ENCODE measurements at places on chromosomes 2 and 18. TPM values are rescaled to one million over a fixed set of nuclear protein-coding genes. Genes with fewer than 3 reads are reported as not detected.

DPP4 gene
- 6.7 TPM for total RNA-seq

CCDC178 gene
- total RNA-seq = not detected

ZNF532 gene
- total RNA-seq = 128 TPM

DNA sequence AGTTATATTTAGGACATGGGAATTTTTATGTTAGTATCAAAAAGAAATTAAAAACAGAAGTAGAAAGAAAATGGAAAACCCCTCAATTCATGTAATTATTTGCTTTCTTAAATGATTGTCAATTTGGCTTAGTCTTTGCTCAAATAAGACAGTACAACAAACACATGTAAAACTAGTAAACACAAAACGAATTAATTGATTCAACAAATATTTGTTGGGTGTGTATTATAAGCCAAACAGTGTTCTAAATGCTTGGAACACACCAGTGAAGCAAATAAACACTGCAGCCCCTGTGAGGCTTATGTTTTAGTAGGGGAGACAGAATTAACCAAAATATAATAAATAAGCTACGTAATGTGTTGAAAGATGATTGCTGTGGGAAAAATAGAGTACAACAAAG, 234.5 kb upstream of the STON1 start:
- no peak for DNase-seq
- no peaks in the 10 kb centered on the region for H3K27me3 ChIP-seq
- H3K4me1 ChIP-seq = no peaks in the 10 kb centered on the region
- no peak overlapping the region for H3K4me3 ChIP-seq

GRCh38 chr2:227860221-227860641, 11.2 kb upstream of the DAW1 start:
- no peaks in the 10 kb centered on the region for H3K36me3 ChIP-seq
- no peaks in the 10 kb centered on the region for H3K27me3 ChIP-seq
- H3K4me3 ChIP-seq = no peak overlapping the region
- H3K4me1 ChIP-seq = peaks cover 17% of the 10 kb centered on the region

GRCh38 chr2:234251326-234252271, 201.1 kb downstream of the SPP2 start:
- H3K4me3 ChIP-seq = peak overlapping the region; percentile 9
- peak overlapping the region; percentile 95 for H3K27ac ChIP-seq
- no peaks in the 10 kb centered on the region for H3K36me3 ChIP-seq
- no peaks in the 10 kb centered on the region for H3K27me3 ChIP-seq
- peaks cover 42% of the 10 kb centered on the region for H3K4me1 ChIP-seq
- DNase-seq = peak; percentile 100

- no peak overlapping the region for H3K4me3 ChIP-seq
- H3K36me3 ChIP-seq = no peaks in the 10 kb centered on the region
- no peak overlapping the region for H3K27ac ChIP-seq
- peaks cover 6% of the 10 kb centered on the region for H3K4me1 ChIP-seq
- DNase-seq = no peak
Measured at GRCh38 chr2:108367561-108368175, 10.1 kb upstream of the SULT1C4 start.

DNA sequence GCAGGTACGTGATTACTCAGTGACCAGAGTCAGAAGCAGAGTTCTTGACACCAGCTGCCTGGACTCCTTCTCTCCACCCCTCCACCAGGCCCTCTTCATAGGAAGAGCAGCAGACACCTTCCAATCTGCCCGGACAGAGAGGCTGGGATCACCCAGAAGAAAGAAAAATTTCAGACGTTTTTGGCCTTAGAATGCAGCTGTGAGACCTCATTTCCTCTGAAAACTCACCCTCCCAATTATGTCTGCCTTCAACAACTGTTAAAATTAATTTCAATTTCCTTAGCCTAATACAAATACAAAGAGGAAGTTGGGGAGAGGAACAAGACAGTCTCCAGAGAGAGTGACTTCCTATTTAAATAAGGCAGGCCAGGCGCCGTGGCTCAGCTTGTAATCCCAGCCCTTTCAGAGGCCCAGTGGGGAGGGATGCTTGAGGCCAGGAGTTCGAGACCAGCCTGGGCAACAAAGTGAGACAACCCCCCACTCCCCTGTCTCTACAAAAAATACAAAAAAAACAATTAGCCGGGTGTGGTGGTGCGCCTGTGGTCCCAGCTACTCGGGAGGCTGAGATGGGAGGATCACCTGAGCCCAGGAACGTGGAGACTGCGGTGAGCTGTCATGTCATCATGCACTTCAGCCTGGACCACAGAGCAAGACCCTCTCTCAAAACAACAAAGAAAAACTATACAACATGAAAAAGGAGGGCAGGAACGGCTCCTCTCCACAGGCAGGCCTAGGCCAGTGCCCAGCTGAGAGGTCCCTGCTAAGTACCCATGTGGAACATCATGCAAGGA, 1.6 kb downstream of the SLC66A2 start:
- H3K36me3 ChIP-seq = no peaks in the 10 kb centered on the region
- no peak overlapping the region for H3K27ac ChIP-seq
- no peak for DNase-seq
- peaks cover 7% of the 10 kb centered on the region for H3K4me1 ChIP-seq

DNA sequence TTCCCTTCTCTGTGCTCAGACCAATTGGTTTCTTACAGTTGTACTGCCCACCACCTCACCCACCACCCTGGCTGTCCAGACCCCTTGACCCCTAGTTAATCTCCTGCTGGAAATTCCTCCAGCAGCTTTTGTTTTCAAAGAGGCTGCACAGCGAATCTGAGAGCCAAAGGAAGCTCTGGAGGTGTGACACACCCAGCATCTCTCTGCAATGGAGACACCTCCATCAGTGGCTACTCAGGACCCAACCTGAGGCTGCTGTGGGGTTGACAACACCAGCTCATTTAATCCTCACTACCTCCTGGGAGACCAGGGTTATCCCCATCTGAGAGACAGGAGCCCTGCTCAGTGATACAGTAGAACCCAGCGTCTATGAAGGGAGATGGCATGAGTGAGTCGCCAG, 86.4 kb downstream of the BIN1 start:
- H3K36me3 ChIP-seq = no peaks in the 10 kb centered on the region
- peaks cover 11% of the 10 kb centered on the region for H3K27me3 ChIP-seq
- peaks cover 7% of the 10 kb centered on the region for H3K4me1 ChIP-seq
- no peak overlapping the region for H3K27ac ChIP-seq
- no peak overlapping the region for H3K4me3 ChIP-seq

- no peaks in the 10 kb centered on the region for H3K36me3 ChIP-seq
- H3K4me3 ChIP-seq = no peak overlapping the region
- H3K27me3 ChIP-seq = peaks cover 25% of the 10 kb centered on the region
- H3K27ac ChIP-seq = no peak overlapping the region
- no peak for DNase-seq
Measured at GRCh38 chr2:190409616-190410015, 1.5 kb downstream of the MFSD6 start.

DNA sequence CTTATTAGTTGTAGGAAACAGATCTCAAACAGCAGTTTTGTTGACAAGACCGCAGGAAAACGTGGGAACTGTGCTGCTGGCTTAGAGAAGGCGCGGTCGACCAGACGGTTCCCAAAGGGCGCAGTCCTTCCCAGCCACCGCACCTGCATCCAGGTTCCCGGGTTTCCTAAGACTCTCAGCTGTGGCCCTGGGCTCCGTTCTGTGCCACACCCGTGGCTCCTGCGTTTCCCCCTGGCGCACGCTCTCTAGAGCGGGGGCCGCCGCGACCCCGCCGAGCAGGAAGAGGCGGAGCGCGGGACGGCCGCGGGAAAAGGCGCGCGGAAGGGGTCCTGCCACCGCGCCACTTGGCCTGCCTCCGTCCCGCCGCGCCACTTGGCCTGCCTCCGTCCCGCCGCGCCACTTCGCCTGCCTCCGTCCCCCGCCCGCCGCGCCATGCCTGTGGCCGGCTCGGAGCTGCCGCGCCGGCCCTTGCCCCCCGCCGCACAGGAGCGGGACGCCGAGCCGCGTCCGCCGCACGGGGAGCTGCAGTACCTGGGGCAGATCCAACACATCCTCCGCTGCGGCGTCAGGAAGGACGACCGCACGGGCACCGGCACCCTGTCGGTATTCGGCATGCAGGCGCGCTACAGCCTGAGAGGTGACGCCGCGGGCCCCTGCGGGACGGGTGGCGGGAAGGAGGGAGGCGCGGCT, at the start of gene TYMS:
TSS of gene TYMS (plus strand) at position 343 of the 690 bp plus-strand sequence. CDS start at position 433, 90 bp downstream.
- H3K27ac ChIP-seq = peak within 1 kb of the TSS; percentile 60
- peak within 1 kb of the TSS; percentile 82 for H3K4me3 ChIP-seq
- H3K4me1 ChIP-seq = peaks cover 4% of the 10 kb centered on the region
- H3K36me3 ChIP-seq = peaks cover 10% of the 10 kb centered on the region
- peak; percentile 47 for DNase-seq

- no peak overlapping the region for H3K4me3 ChIP-seq
- H3K36me3 ChIP-seq = no peaks in the 10 kb centered on the region
- DNase-seq = peak; percentile 74
Measured at GRCh38 chr2:145108361-145108778, 588.5 kb upstream of the ZEB2 start.

Measured in astrocyte (in vitro differentiated cells and primary cell).